T-helper 17 cell (primary cell): ENCODE measurements at places on chromosomes 6 and 20. TPM values are rescaled to one million over a fixed set of nuclear protein-coding genes. Genes with fewer than 3 reads are reported as not detected.

ATP6V1G2 gene
- 1.4 TPM for total RNA-seq

LCA5 gene
- total RNA-seq = 0.10 TPM

SYNE1 gene
- 131 TPM for total RNA-seq

GLP1R gene
- not detected for total RNA-seq

STX11 gene
- total RNA-seq = 26.7 TPM

PRKN gene
- 8.4 TPM for total RNA-seq

FAM209B gene
- total RNA-seq = 1.5 TPM
